ENCODE measurements at places on chromosomes 16 and 17. TPM values are rescaled to one million over a fixed set of nuclear protein-coding genes. Genes with fewer than 3 reads are reported as not detected.

- DNase-seq = no peak
Observed at GRCh38 chr16:15856182-15856581, 646 bp downstream of the MYH11 start.

DNA sequence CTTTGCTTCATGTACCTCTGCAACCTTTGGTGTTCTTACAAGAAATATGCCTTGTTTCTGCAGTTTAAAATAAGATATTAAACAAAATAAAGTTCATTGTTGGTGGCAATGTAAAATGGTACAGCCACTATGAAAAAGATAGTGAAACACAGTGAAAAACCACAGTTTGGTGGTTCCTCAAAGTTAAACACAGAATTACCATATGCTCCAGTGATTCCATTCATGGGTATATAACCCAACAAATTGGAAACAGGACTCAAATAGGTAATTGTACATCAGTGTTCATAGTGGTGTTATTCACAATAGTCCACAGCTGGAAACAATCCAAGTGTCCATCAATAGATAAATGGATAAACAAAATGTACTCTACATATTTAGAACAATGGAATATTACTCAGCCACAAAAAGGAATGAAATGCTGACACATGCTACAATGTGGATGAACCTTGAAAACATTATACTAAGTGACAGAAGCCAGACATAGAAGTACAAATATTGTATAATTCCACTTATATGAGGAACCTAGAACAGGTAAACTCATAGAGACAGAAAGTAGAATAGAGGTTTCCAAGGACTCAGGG is 49.2 kb downstream of the CUEDC1 start:
- no peak for DNase-seq

- no peak for DNase-seq
Observed at GRCh38 chr17:2178798-2179501, 124.0 kb downstream of the HIC1 start.

The C16orf92 gene
- total RNA-seq = not detected

The KRT24 gene
- not detected for total RNA-seq

All from myocyte (in vitro differentiated cells).